ENCODE measurements at places on chromosomes 6 and 20.

DNA sequence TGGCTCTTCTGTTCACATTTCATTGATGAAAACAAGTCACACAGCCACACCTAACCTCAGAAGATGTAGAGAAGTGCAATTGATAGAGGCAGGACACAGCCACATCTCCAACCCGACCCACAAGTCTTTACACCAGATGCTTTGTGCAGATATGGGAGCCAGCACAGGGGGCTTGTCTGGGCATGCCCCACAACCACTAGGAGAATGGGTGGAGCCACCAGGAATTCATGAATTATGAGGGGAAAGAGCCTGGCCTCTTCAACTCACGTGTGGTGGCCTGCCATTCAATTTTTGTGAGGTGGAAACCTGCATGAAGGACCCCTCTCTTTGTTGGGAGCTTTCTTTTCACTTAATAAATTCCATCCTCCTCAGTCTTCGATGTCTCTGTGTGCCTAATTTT is 79.1 kb downstream of the OGFRL1 start:
- no peak for DNase-seq

- no peak for DNase-seq
These were observed 184.3 kb downstream of the TAF4 start for GRCh38 chr20:61881416-61881815.

DNA sequence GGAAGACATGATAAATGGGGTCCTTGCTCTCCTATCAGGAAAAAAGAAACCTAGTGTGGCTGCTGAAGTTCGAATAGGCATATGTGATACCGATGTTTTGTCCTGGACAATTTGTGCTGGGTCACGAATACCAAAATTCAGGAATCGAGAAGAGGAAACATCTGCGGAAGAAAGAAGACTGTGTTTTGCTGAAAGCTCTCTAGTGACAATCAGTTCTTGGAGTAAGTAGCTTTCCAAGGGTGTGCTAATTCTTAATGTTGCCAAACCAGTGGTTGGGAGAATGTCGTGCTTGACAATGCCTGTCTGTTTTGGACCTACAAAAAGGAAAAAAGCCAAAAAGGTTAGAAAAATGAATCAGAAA is 956.1 kb downstream of the PHF3 start:
- DNase-seq = no peak

DNA sequence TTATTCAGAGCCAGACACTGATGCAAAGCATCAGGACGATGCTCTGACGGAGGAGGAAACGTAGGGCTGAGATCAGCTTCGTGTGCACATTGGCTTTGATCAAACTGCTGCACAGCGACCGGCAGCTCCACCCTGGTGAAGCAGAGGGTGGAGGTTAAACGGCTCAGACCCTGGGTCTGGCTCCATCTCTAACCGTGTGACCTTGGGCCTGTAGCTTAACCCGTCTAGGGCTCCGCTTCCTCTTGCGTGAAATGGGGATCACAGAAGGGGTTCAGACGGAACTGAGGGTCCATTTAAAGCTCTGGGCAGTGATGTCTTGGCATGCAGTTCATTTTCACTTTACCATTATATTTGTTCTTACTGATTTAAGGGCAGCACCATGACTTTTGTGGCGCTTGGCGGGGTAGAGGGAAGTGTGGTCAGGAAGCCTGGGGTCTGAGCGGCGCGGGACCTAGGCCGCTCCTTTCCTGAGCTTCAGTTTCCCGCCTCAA is 644 bp downstream of the RBL1 start:
- DNase-seq = peak; percentile 5

DNA sequence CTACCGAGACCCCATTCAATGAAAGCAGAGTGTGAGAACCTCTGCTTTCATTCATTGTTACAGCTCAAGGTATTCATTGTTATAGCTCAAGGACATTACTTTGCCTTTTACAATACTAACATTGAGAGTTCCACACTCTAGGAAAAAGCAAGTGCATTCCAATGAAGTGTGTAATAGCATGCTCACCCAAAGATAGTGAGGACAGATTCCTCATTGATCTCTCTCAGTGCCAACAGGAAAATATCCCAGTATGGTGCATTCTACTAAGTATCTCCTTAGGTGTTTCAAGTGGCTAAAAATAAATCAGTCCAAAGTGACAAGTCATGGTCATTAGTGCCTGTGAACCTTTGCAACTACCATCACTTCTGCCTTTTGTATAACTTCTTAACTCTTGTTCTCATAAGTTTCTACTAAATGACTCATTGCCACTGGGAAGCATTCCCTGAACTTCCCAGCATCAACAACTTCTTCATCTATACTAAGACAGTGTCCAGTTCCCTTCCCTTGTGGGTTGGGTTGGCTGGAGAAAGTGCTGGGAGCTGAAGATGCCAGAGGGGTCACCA is 140.7 kb upstream of the STXBP5 start:
- DNase-seq = peak; percentile 71

DNA sequence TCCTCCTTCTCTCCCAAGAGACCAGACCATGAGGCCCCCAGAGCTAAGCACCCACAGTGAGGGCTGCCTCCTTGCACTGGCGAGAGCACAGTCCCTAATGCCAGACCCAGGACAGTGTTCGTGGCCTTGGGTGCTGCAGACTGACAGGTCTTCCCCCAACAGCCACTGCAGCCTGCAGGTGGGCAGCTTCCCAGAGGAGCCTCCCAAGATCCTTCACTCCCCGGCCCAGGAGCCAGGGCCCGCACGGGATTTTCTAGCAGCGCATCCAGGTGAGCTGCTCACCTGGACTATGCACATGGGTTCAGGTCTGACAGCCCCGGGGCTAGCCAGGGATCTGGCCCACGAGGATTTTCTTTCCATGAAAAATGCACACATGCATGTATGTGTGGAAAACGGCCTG is 41.7 kb downstream of the SUMO4 start:
- DNase-seq = no peak

GRCh38 chr6:15132854-15133670 is 112.8 kb upstream of the JARID2 start:
- DNase-seq = no peak

- DNase-seq = no peak
These were observed 210.5 kb downstream of the ERMARD start for GRCh38 chr6:169961772-169962561.

- DNase-seq = no peak
These were observed 27.2 kb downstream of the GINM1 start for GRCh38 chr6:149593408-149593807.

- DNase-seq = no peak
These were observed 11.6 kb downstream of the GPR31 start for GRCh38 chr6:167146135-167146534.

DNA sequence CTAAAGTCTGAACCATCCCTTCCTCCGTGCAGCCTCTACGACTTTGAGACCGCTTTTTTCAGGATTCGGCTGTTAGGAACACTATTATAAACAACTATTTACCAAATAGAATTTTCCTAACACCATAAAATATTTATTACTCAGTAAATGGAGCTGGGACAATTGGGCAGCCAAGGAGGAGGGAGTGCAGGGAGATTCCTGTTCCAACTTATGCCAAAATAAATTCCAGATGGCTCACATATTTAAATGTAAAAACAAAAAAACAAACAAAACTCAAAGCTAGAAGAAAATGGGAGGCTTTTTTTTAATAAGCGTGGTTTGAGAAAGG is 48.1 kb downstream of the TCP11 start:
- DNase-seq = no peak

DNA sequence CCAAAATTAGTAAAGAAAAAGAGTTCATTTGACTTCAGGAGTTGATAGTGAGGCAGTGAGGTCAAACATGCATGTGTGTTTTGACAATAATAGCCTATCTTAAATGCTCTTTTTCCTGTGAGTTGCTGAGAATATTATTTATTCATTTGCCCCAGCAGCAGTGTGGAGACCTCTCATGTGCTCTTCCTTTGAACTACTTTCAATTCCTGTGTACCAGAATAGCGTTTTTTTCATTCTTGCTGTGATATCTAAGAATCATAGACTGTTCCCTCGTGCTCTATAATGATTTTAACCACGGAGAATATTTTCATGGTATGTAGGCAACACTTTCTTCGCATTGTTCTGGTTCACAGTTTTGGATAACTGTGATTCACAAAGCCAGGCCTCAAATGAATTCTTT is 5.2 kb downstream of the CDYL start:
- DNase-seq = no peak

GRCh38 chr20:41719151-41719550 is 101.0 kb upstream of the CHD6 start:
- DNase-seq = no peak

DNA sequence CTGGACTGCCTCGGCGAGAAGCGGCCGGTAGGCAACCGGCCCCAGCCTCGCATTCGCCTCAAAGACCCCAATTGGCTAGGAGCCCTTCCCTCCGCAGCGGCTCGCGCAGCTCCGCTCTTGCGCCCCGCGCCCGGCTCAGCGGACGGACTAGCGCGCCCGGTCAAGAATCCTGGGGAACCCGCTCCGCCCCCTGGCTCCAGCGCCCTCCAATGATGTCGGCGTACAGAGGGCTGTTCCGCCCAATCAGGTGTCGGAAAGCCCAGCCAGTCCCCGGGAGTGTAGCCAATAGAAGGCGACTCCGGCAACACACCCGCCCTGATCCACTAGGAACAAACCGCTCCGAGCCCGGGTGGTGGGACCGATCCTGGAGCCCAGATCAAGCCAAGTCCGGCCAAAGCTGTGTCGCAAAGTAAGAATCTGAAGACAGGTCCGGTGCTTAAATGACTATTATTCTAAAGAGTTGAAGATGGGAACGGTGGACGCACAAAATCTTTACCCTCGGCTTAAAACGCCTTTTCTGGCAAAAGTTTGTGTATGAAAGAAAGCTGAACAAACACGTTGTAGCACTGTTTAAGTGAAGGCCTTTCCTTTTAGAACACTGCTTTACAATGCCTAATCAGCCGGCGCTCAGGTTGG is 132.2 kb downstream of the OGFRL1 start:
- DNase-seq = peak; percentile 66

GRCh38 chr6:26234421-26235301 is 130.3 kb upstream of the BTN3A2 start:
- DNase-seq = peak; percentile 39

GRCh38 chr6:126842769-126843168 is 275.7 kb upstream of the RSPO3 start:
- DNase-seq = no peak

DNA sequence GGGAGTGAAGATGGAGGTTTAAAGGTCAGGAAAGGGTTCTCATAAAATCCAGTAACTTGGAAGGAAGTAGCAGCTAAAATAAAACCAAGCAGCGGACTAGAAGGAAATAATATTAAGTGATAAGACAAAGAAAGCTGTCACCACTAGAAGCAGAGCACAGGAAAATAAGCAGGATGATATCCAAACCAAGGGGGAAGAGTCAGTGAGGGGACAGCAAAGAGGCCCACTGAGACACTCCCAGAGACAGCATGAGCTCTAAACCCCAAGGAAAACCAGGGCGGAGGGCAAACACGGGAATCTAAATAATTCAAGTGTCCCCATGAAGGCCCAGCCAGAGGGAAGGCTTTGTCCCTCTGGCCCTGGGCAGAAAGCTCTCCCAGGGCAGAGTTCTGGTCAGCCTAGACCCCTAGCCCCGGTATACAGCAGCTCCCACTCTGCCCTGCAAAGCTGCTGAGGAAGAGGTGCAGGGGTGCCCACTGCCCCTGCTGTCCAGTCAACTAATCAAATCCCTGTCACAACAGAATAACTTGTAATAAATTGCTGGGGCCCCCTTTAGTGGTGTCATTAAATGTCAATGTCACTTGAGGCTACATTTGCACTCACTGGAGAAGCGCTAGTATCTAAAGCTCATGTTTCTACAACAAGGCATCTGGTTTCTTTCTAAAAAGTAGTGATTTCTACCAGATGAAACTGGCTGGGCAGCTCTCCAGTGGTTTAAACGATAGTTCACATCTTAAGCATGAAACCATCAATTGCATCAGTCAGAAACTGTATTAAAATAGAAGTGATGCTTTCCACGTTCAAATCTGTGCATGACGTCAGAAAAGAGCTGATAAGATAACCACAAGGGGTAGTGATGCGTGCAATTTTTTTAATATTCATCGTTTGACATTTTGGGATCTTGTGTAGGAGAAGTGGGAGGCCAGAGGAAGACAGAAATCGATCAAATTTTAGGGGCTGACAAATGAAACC is 13.6 kb downstream of the PDE10A start:
- no peak for DNase-seq

DNA sequence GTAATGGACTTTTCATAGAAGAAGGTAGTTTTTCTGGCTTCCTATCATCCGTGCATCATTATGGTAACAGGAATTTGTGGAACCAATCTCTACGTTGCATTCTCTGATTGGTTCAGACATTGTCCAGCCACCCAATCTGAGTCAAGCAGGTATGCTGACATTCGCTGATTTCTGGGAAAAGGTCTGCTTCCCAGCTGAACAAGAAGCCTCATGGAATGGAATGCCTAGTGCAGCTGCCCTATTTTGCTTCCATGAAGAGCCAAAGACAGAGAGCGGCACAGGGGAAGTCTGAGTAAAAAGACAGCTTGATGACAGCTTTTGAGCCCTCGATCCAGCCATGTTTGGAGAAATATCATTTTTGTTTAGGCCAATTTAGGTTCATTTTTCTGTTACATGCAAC is 38.5 kb upstream of the TXLNB start:
- no peak for DNase-seq

GRCh38 chr20:54108326-54108642 is 37.9 kb upstream of the BCAS1 start:
- no peak for DNase-seq

- no peak for DNase-seq
These were observed 238.4 kb upstream of the AFDN start for GRCh38 chr6:167588181-167588919.

- no peak for DNase-seq
These were observed 7.3 kb downstream of the RGS17 start for GRCh38 chr6:153123801-153124200.

DNA sequence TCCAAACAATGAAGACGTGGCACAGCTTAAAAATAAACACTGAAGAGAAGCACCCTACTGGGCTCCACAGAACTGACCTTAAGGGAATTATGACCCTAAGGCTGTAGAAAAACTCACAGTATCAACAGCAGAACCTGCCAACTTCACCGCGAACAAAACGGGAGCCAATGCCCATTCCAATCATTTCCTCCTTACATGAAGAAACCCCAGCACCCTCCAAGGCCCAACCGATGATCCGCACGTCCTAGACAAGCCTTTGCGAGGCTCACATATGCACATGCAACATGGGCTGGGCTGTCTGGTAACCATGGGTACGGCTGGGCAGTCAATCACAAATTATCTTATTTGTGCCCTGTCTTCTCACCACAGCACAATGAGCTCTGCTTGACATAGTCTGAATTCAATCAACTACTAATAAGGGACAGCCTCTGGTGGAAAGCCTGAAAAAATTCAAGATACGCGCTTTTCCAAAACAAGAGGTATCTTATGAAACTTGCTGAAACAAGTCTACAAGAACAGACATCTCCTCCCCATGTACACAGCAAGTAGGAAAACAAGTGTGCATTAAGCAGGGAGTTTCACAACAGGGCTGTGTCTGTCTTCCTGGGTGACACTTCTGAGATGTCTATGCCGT is 1.7 kb downstream of the DIDO1 start:
- DNase-seq = no peak

- DNase-seq = no peak
These were observed 4.4 kb downstream of the SMLR1 start for GRCh38 chr6:130831607-130832006.

Measured in HS-27A (cell line).